Stimulated activated CD8-positive, alpha-beta memory T cell treated with anti-CD3 and anti-CD28 coated beads, Interleukin-15, amount 100 ng/mL, for 1 hour (primary cell): ENCODE measurements at places on chromosomes 3 and 15.

DNA sequence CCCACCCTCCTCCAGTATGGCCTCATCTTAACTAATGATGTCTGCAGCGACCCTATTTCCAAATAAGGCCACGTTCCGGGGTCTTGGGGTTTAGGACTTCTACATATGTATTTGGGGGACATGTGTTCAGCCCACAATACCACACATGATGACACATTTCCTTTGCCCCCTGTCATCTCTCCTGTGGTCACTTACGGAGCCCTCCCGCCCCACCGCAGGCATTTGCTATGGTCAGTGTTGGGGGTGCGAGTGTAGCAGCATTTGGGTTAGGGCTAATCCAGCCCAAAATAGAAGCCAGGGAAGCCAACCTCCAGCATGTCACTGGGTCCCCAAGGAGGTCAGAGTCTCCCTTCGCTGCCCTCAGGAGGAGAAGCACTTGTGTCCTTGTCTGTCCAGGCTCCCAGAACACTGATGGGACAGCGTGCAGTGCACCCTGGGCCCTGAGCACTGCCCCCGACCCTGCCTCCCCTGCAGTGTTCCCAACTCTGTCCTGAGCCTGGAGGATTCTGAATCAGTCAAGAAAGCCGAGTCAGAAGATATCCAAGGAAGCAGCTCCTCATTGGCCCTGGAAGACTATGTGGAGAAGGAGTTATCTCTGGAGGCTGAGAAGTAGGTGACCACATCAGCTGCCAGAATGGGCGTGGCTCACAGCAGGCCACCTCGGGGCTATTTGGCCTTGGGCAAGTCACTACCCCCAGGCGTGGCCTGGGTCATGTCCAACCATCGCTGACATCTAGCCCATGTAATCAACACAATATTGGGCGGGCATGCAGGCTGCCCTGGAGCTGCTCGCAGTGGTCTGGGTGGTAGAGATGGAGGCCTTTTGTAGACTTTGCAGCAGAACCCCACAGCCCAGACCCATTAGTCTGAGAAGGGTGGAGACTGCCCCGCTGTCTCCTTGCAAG lies 46.9 kb upstream of the FGD5 start:
- no peak for DNase-seq

DNA sequence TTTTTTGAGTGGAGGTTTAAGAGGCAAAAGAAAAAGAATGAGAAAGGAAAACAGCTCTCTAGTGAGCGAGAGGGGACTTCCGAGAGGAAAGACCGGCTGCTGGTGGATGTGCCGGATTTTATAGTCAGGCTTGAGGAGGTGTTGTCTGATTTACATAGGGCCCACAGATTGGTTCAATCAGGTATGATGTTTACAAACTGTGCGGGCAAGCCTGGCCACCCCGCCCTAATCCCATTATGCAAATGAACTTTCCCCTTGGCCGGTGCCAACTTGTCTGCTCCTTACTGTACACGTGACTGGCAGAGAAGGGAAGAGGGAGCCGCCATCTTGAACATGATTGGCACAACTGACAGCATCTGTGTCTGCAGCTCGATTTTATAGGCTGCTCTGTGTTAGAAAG lies 44.7 kb downstream of the FAM43A start:
- no peak for DNase-seq

- DNase-seq = no peak
These were observed 33.8 kb downstream of the ZIC4 start for GRCh38 chr3:147372525-147373027.

DNA sequence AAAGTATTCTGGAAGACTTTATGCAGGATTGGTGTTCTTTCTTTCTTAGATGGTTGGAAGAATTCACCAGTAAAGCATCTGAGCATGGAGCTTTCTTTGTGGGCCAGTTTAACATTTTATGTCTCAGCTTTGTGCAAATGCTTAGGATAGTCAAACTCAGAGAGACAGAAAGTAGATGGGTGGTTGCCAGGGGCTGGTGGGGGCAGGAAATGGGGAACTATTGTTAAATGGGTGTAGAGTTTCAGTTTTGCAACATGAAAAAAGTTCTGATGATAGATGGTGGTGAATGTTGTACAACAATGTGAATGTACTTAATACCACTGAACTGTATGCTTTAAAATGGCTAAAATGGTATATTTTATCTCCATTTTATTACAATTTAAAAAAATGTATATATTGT lies 24.8 kb downstream of the SPCS1 start:
- no peak for DNase-seq

DNA sequence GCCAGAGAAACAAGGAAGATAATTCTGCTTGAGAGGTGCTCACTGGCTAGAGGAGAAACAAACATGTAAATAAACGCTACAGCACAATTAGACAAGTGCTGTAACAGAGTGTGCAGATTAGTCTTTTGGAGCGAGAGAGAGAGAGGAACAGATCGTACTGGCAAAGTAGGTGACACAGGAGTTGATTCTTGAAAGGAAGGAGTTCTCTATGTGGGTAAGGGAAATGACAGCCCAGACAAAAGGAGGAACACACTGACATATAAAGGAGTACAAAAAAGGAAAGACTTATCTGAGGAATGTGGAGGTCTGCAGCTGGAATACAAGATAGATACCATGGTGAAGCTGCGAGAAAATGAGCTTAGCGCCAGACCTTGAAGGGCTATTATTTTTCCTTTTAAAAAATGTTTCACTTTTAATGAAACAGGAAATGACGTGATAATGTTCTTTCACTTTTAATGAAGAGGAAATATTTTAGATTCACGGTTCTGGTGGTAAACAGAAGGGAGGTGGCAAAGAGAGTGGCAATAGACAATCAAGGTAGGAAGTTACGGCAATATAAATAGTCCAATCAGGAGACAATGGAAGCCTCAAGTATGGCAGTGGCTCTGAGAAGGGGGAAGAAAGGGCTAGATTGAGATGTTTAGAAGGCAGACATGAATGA lies 202.9 kb downstream of the VPS13C start:
- no peak for DNase-seq

GRCh38 chr15:89360294-89360971 lies 25.8 kb upstream of the POLG start:
- no peak for DNase-seq

DNA sequence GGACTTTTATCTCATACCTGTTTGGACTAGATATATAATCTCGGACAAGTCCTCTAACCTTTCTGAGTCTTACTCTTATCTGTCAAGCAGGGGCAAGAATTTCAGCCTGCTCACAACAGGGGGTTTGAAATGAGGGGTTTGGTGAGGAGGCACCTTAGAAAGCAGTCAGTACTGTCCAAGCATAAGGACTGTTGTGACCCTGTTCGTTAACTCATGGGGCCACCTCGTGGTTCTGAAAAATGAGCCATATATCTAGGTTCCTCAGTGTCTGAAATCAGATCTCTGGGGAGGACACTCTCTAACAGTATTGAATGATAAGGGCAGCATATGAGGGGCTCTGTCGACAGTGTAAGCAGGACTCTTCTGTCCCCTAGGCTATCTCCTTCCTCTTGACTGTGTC lies 7.2 kb upstream of the TIMP4 start:
- no peak for DNase-seq

DNA sequence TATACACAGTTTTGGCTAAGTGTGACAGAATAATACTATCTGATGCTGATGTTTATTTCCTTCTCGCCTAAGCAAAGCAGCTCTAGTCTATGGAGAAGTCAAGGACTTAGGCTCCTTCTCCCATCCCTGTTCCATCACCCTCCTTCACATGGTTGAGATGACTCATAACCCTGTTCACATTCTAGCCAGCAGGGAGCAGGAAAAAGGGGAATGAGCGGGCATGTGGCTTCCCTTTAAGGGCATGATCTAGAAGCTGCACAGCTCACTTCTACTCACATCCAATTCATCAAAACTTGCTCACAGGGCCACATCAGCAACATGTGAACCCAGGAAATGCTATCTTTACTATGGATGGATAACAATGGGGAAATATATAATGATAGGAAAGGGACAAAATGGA lies 40.9 kb downstream of the CBLB start:
- no peak for DNase-seq

DNA sequence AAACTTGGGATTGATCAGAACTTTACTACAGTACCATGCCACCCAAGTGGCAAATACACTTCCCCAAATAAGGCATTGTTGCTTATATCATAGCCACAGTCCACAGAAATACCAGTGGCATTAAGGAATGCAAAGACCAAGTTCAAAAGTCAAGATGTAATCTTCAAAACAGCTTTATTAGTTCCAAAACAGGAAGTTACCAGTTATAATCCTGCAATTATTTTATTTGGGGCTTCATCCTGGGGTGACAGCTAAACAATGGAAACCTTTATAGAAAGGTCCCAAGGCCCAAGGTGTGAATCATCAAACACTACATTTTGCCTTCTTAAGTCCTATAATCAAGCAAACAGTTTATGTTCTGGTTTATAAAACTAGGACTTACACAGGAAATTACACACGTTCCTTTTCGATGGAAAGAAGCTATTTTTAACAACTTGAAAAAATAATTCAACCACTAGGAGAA lies 30.3 kb upstream of the RNF7 start:
- no peak for DNase-seq

- DNase-seq = no peak
These were observed 55.2 kb upstream of the CHRNA7 start for GRCh38 chr15:31974855-31975829.

- DNase-seq = no peak
These were observed 77.4 kb upstream of the ANKRD28 start for GRCh38 chr3:15875016-15875689.

DNA sequence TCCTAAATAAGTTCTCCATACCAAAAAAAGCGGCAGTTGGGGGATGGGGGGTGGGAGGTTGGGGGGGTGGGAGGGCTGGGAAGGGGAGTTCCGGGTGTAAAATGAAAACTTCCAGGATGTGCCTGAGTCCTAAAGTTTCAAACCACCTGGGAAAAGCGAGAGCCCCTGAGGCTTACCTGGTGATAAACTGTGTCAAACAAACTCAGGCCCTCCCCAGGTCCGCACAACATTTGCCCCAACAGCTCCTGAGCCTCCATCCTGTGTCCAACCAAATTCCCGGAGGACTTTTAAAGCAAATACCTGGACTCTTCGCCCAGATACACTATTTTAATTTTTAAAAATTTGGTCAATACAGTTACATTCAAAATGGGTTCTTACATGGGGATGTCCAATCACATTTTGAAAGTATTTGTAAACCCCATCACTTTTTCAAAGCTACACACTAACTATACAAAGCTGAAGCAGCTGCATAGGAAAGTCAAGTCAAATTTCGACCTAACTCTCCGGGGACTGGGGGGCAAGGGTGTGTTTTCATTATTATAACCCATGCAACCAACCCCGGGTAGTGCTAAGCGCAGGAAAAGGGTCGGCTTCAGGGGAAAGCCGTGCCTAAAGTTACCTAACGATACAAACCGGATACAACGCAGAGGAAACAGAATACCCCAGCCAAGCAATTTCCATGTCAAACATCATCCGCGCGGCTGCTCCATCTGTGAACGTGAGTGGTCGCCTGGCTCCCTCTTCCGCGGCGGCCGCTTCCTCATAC lies 685 bp upstream of the FOXB1 start:
- DNase-seq = no peak

DNA sequence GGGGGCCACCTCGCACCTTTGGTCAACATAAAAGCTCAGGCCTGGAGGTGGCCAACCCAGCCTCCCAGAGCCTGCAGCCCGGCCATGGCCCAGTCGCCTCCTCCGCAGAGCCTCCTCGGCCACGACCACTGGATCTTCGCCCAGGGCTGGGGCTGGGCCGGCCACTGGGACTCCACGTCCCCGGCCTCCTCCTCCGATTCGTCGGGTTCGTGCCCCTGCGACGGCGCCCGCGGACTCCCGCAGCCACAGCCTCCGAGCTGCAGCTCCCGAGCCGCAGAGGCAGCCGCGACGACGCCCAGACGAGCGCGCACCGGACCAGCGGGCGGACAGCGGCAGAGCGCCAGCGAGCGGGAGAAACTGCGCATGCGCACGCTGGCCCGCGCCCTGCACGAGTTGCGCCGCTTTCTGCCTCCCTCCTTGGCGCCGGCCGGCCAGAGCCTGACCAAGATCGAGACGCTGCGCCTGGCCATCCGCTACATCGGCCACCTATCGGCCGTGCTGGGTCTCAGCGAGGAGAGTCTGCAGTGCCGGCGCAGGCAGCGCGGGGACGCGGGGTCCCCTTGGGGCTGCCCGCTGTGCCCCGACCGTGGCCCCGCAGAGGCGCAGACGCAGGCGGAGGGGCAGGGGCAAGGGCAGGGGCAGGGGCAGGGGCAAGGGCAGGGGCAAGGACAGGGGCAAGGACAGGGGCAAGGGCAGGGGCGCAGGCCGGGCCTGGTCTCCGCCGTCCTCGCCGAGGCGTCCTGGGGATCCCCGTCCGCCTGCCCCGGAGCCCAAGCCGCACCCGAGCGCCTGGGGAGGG lies at the start of gene MESP2:
MESP2 (plus strand) TSS at position 59 of the 799 bp plus-strand sequence; CDS start at position 85, 26 bp downstream.
- DNase-seq = no peak

- no peak for DNase-seq
These were observed 17.5 kb downstream of the RFTN1 start for GRCh38 chr3:16496008-16496407.

DNA sequence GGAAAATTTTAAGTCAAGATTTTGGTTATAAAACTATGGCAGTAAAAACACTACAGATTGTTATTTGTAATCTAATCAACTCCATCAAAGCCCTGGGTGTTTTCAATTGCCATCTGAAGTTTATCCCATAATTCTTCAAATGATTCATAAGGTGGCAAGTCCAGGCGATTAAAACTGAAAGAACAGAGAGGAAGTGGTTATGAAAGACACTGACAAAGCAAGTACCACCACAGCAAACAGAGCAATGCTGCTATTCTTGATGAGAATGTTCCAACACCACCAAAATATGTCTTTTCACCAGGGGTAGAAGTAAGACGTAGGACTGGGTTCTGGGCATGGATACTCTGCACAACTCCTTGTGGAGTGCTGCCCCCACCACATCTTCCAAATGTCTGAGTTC lies 86.9 kb upstream of the PRTG start:
- no peak for DNase-seq

DNA sequence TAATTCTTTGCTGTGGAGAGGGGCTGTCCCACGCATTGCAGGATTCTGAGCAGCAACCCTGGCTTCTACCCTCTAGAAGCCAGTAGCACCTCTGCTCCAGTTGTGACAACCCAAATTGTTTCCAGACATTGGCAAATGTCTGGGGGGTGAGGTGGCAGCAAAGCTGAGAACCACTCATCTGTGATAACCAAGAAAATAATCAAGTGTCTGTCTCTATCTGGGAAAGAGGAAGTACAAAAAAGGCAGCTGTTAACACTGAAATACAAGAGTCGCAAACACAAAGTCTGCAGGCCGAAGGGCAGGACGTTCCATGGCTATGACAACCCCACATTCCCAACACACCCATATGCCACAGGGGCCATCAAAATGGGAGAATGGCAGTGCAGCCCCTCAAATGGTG lies 42.2 kb upstream of the GNB5 start:
- no peak for DNase-seq

GRCh38 chr15:66211670-66212562 lies 41.6 kb downstream of the MEGF11 start:
- no peak for DNase-seq

GRCh38 chr3:47424434-47425382 lies 43.9 kb downstream of the PTPN23 start:
- DNase-seq = no peak
